ENCODE measurements at places on chromosomes 11 and 22.
A peak's percentile ranks its signal among the peaks of the same experiment; 100 is the strongest.

GRCh38 chr11:101046947-101047346 is 82.7 kb downstream of the PGR start:
- DNase-seq: no peak

DNA sequence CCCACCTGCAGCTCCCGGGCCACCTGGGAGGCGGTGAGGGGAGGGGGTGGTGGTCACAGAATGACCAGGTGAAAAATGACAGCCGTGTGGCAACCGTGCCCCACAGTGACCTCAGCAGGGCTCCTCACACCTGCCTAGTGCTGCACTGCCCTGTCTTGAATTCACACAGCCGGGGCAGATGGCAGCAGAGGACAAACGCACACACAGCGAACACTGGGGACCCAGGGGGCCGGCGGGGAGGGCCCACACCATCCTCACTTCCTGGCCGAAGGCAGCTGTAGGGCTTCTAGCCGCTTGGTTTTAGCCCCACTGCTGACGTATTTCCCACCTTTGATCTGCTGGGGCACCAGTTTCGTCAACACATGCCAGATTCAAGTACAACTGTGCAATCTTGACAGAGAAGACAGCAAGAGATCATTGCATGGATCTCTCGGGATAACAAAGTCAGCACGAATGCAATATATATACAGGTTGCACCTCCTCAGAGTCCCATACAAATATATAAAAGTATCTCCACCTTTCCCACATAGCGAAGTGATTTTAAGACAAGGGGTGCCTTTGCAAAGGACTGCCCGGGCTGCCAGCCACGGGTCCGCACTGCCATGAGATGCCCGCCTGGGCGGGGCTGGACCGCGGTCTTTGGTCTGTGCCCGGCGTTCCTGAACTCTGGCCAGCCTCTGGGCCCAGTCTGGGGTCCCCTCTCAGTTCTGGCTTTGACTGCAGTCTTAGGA is 26.9 kb downstream of the TRMU start:
- DNase-seq: peak; percentile 80

DNA sequence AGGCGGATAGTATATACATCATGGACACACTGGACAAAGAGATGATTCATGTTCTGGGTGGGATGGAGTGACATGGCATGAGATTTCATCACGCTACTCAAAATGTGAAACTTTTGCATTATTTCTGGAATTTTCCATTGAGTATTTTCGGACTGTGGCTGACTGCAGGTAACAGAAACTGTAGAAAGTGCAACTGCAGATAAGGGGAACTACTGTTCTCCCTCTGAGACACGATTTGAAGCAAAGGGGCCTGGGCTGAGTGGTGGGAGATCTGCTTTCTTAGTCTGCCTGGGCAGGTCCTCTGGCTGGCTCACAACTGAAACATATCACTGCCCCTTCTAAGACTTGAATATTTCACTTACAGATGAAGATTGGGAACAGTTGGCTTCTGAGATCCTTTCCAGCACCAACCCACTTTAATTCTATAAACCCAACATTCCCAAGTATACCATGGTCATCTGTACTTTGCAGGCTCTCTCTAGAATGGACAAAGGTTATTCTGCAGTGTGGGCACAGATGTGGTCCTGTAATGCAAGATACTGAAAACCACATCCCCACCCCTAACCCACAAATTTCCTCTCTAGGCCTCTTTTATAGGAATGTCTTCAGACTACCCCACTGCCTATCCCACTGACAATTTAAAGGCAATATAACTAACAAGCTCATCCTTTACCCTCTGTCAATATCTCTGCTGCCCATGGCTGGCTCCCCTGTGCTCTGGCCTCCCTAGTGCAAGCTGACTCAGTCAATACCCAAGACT is 121.1 kb downstream of the KCNC1 start:
- DNase-seq: no peak

DNA sequence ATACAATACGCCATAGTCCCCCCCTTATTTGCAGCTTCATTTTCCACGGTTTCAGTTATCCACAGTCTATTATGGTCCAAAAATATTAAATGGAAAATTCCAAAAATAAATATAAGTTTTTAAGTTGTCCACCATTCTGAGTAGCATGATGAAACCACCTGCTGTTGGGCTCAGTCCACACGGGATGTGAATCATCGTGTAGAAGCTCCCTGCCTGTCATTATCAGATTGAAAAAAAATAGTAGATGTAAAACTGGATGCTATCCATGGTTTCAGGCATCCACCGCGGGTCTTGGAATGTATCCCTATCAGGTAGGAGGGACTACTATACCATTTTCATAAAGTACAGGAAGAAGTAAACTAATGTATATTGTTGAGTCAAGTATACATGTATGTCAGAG is 127.4 kb downstream of the TTC17 start:
- DNase-seq: no peak

GRCh38 chr11:18383388-18384156 is 10.8 kb upstream of the LDHA start:
- DNase-seq: no peak

- DNase-seq: no peak
These were observed 86.7 kb downstream of the ARHGAP8 start for GRCh38 chr22:44839061-44839460.

DNA sequence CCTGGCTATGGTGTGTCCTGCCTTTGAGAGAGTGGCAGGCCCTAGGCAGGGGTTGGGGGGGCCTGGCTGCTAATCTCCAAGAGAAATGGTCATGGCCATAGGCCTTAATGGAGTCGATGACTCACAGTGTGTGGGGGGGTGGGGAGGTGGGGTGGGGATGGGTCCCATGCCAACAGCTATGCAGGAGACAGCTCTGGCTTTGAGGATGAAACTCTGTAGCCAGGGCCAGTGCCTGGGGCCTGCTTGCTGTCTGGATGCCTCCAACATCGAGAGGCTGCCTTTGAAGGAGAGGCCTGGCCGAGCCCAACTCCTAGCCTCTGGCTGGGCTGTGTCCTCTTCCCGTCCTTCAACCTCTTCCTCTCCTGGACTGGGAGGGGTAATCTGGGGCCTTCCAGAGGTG is 23.9 kb upstream of the TSPAN18 start:
- DNase-seq: no peak
